WTC11 (cell line): ENCODE measurements at places on chromosomes 3 and 15.
A peak's percentile ranks its signal among the peaks of the same experiment; 100 is the strongest.

DNA sequence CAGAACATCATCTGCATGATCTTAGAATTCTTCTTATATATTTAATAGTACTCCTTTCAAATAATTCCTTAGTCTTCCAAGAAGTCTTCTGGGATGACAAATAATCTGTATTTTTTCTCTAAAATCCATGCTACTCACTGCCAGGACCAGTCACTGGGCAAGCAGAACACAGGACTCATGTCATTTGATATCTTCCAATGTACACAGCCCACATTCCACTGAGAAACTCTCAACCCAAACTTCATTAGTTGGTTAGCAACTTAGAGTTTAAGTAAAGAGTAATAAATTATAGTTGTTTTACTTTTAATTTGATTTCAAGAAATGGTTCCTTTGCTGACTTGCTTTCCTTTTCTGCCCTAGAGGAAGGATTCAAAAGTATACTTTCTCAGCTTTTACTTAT lies 317.0 kb downstream of the VGLL3 start:
- DNase-seq: no peak

DNA sequence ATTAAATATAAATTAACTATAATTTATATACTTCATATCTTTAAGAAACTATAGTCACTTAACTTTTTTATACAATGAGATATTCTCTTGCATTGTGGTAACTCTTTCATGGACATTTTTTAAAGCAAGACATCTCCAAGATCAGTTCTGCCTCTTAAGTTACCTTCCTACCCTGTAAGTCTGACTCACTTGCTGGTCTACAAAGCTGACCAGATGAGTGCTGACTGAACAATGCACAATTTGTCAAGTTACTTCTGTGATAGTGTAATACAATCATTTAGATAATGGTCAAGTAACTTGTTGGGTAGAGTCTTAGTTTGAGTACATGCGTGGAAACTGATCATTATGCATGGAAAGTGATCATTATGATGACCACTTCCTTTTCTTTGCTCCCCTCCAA lies 145.9 kb downstream of the MEIS2 start:
- no peak for DNase-seq

GRCh38 chr15:45587863-45588170 lies 638 bp downstream of the BLOC1S6 start:
- DNase-seq: no peak

- DNase-seq: no peak
Measured at GRCh38 chr3:193230610-193231009, 10.4 kb upstream of the PLAAT1 start.

GRCh38 chr3:136942803-136943202 lies 15.0 kb upstream of the IL20RB start:
- no peak for DNase-seq

GRCh38 chr3:17047162-17047561 lies 162.4 kb downstream of the PLCL2 start:
- peak; percentile 54 for DNase-seq

DNA sequence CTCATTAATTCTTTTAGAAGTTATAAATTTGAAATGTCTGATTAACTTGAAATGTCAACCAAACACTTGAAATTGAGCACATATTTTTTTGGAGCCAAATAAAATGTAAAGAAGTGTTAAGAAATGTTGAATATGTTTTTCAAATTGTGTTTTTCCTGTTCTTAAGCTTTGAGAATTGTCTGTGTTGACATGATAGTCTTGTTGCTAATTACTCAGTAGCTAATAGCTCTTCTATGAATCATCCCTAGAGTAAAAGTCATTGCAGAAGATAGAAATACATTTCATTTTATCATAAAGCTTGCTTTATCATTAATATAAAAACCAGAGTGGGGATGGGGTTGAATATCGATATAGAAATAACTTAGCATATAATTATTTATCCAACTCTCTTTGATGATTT lies 41.9 kb upstream of the ABHD10 start:
- DNase-seq: no peak

- no peak for DNase-seq
Measured at GRCh38 chr3:178095522-178095921, 440.7 kb upstream of the KCNMB2 start.

DNA sequence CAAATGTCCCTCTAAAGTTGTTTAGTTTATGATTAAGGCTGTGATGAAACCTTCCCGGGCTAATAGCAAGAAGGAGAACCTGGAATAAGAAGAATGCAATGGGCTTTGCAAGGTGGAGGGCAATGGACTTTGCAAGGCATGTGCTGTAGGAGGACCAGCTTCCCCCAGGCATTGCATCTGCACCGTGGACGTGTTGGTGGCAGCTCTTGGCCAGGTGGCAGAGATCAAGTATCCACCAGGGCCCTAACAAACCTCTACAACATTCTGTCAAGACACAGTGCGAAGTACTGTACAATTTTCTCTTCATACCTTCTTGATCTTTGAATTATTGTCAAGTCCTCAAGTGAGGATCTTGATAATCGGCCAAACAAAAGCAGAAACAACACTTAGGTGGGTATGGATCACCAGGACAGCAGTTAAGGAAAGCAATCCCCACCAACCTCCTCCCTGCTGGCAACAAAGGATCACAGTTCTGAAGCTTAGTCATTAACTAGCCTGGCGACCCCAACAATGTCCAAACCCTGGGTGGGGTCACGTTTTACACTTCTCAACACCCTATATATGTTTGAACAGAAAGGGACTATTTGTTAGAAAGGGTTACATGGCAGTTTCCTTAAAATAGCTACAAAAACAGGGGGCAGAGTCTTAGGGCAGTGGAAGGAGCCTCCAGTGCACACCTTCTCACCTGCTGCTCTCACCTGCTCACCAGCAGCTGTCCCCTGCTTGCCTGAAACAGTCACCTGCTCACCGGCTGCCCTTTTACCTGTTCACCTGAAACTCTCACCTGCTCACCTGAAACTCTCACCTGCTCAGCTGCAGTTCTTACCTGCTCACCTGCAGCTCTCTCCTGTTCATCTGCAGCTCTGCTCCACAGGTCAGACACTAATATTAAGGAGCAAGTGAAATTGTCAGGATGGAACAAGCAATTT lies 137.9 kb upstream of the LIPC start:
- DNase-seq: no peak

DNA sequence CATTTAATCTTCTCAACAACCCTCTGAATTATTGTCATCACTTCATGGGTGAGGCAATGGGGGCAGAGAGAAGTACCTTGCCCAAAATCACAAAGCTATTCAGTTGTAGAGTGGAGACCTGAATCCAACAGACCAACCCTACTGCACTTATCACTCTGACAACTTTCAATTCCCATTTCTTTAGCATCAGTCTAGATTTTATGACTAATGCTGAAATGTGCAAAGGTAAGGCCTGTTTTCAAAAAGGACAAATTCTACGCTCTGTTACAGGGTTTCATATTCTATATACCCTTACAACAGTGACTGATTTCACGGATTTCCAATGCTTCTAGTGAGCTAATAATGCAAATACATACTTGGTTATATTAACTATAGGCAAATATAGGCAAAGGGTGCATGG lies 286.0 kb downstream of the ADAMTS17 start:
- DNase-seq: no peak

DNA sequence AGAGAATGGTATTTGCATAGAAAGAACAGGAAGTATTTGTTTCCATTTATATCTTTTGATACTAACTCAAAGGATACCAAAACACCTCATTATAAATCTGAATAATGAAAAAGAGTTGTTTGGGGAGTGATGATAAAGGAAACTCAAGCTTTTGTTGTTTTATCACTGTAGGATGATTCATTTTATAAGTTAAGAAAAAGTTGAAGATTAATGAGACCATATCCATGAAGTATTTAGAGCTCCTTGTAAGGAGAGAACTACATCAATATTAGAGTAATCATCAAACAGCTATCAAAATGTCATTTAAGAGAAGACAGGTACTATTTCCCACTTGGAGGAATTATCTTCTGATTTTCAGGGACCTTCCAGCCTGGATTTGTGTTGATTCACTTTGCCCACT lies 92.5 kb downstream of the EPHB1 start:
- no peak for DNase-seq

- DNase-seq: no peak
Measured at GRCh38 chr3:153163756-153164550, 1.9 kb downstream of the RAP2B start.

DNA sequence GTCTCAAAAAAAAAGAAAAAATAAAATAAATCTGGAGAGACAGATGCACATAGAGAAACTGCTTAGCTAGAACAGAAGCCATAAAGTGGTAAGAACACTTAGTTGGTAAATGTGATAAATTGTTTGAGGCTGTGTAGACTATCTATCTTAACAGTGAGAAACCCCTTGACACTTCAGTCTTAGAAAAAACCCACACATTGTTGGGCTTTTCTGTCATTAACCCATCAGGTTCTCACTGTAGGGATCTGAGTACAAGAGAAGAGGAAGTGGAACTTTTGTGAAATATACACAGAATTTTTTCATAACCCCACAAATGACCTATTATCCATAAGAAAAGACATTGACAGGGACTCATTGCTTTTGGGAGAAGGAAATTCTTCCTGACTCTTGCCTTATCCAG lies 24.4 kb downstream of the TP63 start:
- no peak for DNase-seq

GRCh38 chr3:42839616-42840015 lies 30.4 kb downstream of the ACKR2 start:
- DNase-seq: peak; percentile 21

DNA sequence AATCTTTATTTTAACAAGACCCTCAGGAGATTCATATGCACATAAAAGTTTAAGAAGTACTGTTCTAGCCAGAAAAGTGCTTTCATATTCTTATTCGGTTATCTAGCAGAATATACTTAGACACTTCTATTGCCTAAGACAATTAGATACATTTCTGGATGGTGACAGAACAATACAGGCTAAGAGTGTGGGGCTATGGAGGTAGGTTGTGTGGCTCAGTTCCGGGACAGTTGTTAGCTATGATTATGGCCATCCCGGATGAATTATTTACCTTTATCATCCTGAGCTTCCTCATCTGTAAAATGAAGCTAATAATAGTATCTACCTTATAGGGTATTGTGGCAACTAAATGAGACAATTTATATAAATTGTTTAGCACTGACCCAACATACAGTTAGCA lies 6.6 kb downstream of the FAM98B start:
- DNase-seq: no peak

GRCh38 chr3:51269466-51269865 lies 115.6 kb upstream of the MANF start:
- DNase-seq: no peak

DNA sequence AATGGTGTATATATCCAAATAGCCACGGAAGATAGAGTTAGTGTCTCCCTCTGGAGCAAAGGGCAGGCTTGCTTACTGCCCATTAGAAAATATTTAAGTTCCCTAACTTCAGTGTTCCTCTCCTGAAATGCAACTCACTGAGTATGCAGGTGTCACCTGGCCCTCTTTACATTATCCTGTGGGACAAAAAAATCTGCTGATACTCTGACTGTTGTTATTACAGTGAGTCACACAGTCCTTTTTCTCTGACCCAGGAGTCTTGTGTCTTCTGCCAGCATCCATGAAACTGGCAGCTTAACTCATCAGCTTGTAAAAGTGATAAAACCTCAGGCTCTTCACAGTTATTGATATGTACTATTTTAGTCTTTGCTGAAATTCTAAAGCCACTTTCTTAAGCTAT lies 42.2 kb upstream of the RASGRF1 start:
- no peak for DNase-seq

DNA sequence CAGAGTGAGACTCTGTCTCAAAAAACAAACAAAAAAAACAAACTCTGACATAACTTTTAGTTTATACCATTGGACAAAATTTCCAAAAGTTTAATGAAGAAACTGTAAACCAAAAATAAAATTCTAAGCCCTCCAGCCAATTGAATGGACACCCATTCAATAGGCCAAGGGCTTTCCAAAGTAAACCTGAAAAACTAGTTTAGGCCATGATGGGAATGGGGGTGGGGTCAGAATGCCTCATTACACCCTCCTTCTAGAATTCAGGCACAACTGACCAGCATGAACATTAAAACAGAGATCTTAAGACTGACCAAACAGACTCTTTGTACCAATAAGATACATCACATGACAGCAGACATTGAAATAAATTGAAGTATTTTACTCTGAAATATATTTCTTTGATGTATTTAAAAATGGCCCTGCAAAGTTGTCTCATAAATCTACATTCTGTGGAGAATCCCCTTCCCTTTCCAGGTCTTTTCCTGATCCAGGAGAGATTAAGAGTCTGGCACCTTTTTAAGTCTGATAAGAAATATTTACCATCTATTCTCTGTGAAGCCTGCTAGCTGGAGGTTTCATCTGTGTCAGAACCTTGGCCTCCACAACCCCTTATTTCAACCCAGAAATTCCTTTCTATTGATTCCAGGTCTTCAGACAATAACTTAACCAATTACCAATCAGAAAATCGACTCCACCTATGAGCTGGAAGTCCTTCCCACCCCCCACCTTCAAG lies 15.7 kb downstream of the THOC7 start:
- DNase-seq: no peak

DNA sequence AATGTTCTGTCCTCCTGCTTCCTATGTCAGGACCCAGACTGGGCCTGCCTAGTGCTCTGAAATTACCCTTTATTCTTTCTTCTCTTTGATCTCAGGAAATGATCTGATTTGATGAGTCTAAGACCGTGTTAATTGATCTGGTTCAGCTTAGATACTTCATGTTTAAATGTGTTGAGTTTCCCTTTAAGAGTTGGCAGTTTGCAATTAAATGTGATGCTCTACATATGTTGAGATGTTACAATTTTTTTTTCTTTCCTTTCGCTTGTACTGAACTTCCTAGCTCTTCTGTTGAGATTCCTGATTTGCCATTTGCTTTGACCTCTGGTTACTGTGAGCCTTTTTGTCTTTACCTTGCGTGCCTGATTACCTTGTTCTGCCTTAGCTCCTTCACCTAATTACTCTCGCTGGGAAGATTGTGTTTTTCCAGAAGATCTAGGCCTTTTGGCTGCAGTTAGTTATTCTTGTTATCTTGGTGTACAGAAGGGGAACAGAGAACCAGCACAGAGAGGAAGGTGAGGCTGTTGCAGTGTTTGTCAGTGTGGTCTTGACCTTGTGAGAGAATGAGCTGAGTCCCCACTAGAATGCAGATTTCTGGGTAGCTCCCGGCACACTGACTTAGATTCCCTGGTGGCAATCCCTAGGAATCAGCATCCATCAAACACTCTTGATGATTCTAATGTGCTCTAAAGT lies 203.6 kb downstream of the EDEM1 start:
- DNase-seq: no peak

- DNase-seq: no peak
Measured at GRCh38 chr15:40695469-40695890, 506 bp downstream of the RAD51 start.

GRCh38 chr15:80423215-80423614 lies 19.0 kb downstream of the ARNT2 start:
- no peak for DNase-seq

- DNase-seq: no peak
Measured at GRCh38 chr3:50612234-50612882, 784 bp upstream of the CISH start.

- no peak for DNase-seq
Measured at GRCh38 chr3:162641907-162642306, 1145.3 kb downstream of the OTOL1 start.
